AML-193 (cell line): ENCODE measurements at places on chromosomes 1 and 21.

DNA sequence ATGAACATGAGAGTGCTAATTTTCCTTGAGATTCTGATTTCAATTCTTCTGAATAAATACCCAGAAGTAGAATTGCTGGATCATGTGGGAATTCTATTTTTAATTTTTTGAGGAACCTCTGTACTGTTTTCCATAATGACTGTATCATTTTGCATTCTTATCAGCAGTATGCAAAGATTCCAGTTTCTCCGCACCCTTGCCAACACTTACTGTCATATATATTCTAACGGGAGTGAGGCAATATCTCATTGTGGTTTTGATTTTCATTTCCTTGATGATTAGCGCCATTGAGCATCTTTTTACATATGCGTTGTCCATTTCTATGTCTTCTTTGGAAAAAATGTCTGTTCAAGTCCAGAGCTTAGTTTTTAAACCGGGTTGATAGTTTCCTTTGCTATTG is 33.2 kb downstream of the VCAM1 start:
- DNase-seq: no peak

DNA sequence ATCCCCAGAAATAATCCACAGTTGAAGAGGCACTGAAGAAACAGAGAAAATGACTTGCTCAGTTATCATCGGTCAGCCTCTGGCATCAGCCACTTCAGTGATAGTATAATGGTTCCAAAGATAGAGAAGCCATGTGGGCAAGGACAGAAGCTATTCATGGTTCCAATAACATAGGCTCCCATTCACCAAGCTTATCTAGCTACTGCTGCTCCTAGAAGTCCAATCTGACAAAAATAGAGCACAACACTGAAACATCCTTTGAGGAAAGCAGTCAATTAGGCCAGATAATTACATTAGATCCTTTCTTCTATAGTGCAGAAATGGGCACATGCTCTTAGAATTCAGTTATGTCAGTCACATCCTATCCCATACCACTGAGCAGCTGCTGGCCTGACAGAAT is 33.5 kb upstream of the CRB1 start:
- DNase-seq: no peak

DNA sequence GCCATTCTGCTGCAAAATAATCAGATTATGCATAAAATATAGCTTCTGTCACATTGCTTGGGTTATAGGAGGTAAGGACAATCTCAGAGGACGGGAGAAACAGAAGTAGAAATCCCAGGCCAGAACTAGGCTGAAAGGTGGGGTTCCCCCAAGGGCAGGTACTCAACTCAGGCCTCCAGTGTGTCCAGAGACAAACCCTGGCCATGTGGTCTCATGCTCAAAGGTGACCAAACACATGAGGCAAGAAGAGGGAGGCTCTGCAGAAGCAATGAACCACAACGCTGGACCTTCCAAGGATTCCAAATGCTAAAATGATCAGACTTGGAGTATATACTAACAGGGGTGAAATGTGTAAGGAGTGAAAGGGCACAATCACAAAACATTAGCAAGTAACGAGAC is 103.8 kb downstream of the DMRTB1 start:
- DNase-seq: no peak

- no peak for DNase-seq
These were observed 257.5 kb downstream of the TOMM20 start for GRCh38 chr1:234871039-234871709.

GRCh38 chr1:173249349-173249748 is 42.2 kb upstream of the TNFSF4 start:
- DNase-seq: no peak

DNA sequence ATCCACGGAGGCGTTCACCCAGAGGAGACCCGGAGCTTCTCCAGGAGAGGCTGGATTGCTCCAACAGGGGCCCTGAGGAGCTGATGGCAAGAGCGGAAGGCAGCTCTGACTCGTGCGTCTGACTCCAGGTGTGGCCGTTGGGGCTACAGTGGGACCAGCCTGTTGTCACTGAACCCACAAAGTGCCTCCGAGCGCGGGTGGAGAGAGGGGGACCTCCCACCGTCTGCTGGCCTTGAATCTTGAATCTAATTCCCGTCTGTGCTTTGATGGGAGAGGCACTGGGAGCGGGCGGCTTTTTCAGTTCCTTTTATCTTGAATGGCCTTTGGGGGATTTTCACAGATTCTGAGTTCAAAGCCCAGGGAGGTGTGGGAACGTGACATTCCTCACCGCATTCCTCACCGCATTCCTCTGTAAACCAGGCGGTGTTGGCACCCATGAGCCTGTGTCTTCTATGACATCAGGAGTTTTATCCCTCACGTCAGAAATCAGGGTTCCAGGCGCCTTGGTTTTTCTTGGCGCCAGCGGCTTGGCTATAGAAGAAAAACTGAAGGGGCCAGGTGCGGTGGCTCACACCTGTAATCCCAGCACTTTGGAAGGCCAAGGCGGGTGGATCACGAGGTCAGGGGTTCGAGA is 39.2 kb upstream of the COL18A1 start:
- DNase-seq: no peak

DNA sequence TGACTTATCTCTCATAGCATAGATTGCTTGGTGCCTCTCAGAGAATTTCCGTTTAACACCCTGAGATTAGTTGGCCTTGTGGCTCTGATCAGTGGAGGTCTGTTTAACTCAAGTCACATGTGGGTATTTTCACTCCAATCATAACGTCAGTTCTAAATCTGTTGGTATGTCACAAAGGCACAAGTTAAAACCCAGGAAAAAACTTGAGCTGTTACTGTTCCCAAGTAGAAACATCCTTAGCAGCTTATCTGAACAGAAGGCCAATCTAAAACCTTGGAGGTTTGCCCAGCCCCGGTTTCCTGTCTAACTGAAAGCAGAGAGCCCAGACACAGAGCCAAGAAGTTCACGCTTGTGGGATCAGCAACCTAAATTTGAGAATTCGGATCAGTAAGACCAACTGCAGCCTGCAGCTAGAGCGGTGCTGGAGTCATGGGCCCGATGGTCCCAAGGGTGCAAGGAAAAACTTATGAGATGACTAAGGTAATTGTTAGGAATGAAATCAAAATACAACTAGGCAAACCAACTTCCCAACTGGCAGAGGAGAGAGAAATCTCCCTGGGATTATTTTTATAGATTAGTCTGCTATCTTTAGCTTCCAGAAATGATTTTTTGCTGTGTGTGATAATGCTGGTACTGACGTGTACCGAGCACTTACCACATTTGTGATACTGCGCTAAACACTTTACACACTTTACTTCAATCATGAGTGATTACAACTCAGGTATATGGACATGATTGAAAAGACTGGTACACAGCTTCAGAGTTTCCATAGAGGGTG is 90.2 kb upstream of the C1orf21 start:
- DNase-seq: peak; percentile 40

GRCh38 chr1:48019714-48020315 is 22.6 kb upstream of the TRABD2B start:
- DNase-seq: no peak

- DNase-seq: peak; percentile 20
These were observed 99.1 kb downstream of the MT1HL1 start for GRCh38 chr1:236904892-236905741.

GRCh38 chr1:245409341-245410195 is 254.8 kb downstream of the KIF26B start:
- DNase-seq: no peak

DNA sequence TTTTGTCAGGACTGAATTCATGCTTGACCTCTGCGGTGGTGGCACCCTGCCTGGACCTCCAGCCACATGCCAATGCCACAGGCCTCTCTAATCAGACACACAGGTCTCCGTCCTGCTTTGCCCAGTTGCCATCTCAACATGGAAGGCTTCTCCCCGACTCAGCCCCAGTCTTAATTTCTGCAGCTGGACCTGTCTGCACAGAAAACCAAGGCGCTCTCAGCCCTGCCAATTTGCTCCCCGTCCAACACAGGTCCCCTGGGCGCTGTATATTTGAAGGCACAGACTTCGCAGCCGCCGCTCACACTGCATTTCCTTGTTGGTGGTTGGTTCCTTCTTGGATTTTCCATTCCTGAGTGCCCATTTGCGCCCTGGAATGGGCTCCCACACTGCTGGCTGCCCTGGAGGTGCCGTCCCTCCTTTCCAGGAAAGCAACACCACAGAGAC is 28.0 kb upstream of the PLEKHG5 start:
- no peak for DNase-seq

DNA sequence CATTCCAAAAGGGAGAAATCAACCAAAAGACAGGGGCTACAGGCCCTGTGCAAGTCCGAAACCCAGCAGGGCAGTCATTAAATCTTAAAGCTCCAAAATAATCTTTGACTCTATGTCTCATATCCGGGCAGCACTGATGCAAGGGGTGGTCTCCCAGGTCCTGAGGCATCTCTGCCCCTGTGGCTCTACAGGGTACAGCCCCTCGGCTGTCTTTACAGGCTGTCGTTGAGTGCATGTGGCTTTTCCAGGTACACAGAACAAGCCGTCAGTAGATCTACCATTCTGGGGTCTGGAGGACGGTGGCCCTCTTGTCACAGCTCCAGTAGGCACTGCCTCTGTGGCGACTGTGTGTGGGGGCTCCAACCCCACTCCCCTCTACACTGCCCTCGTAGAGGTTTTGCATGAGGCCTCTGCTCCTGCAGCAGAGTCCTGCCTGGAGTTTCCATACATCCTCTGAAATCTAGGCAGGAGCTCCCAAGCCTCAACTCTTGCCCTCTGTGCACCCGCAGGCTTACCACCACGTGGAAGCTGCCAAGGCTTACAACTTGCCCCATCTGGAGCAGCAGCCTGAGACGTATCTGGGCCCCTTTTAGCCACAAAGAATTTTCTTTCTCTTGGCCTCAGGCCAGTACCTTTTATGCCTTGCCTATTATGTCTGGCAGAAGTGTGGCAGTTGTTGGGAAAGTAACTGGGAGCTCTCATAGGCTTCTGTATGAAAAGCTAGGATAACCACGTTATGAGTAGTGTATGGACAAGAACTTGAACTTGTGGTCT is 52.5 kb downstream of the POU2F1 start:
- no peak for DNase-seq

GRCh38 chr1:15023205-15023604 is 130.3 kb upstream of the TMEM51 start:
- DNase-seq: no peak

DNA sequence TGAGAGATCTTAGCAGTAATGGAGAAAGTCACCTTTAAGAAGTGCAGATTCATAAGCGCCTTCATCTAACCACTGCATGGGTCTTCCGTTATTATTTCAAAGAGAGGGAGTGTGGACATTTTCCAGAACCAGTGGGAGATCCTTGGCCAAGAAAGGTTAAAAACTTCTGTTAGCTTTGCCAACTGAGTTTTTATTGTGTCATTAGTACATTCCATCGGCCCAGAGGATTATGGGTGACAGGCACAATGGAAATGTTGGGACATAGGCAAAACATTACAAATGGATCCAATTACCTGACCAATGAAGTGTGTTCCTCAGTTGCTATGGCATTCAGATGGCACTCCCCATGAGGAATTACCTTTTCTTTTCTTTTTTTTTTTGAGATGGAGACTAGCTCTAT is 115.5 kb downstream of the PPIAL4G start:
- no peak for DNase-seq

DNA sequence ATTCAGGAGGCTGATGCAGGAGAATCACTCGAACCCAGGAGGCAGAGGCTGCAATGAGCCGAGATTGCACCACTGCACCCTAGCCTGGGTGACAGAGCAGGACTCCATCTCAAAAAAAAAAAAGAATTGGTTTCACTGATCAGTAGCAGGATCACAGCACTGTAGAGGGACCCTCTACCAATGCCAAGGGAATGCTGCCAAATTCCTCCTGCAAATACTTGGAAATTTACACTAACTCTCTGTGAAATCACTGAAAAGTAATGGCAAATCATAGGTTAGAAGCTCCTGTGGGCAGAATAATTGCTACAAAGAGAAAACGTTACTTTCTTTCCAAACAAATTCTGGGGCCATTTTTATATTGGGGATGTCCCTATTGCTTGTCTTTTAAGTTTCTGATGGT is 6.7 kb upstream of the GPR25 start:
- DNase-seq: no peak

GRCh38 chr1:16013220-16013907 is 4.5 kb downstream of the HSPB7 start:
- DNase-seq: no peak

GRCh38 chr1:155136748-155137147 is 1.1 kb downstream of the SLC50A1 start:
- DNase-seq: no peak

DNA sequence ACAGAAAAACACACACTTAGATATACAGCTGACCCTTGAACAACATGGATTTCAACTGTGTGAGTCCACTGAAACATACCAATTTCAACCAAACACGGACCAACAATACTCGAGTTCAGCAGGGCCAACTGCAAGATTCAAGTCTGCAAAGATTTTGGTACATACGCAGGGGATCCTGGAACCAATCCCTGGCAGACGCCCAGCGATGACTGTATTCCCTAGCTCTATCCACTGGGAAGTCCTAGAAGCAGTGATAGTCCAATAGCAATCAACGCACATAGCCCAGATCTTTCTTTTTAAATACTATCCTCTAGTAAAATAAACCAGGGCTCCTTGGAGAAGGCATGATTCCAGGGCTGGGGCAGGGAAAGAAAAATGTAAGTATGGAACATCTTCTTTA is 9.0 kb downstream of the DDX59 start:
- no peak for DNase-seq

GRCh38 chr1:150972417-150972940 is 2.2 kb downstream of the CERS2 start:
- no peak for DNase-seq

DNA sequence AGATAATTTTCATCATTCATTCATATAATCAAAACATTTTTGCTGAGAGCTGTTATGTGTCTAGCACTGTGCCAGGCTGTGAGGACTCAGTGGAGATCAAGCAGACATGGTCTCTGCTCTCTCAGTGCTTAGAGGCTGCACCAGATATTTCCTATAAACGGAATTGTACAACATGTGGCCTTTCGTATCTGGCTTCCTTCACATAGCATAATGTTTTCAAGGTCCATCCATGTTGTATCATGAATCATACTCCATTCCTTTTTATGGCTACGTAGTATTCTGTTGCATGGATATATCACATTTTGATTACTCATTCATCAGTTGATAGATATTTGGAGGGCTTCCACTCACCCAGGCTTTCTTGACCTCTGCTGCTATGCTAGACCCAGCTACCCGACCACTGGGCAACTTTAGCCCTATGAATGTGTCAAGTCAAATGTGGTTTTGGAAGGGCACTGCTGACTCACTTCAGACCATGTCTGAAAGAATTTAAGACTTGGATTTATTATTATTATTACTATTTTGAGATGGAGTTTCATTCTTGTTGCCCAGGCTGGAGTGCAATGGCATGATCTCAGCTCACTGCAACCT is 18.5 kb downstream of the NCF2 start:
- DNase-seq: no peak
